Stimulated activated CD4-positive, alpha-beta T cell treated with anti-CD3 and anti-CD28 coated beads, Interleukin-1b, Interleukin-23, amount 100 ng/mL, for 24 hours (primary cell): ENCODE measurements at places on chromosomes 2 and 18.

DNA sequence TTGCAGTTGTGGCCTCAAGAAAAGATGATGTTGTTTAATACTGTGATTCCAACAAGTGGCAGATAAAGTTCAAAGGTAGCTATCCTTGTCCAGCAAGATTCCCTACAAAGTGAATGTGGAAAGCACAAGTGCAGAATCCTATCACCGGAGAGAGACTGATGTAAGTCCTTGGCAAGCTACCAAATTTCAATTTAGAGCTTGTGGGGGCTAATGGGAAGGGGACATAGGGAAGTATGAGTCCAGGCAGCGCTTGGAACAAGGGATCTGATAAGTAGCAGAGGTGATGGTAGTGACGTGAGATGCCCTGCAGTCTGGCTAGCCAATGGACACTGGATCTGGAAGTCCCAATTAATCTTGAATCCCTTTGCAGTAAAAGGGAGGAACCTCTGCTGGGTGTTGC, 165.2 kb upstream of the DTNA start:
- DNase-seq, result no peak

DNA sequence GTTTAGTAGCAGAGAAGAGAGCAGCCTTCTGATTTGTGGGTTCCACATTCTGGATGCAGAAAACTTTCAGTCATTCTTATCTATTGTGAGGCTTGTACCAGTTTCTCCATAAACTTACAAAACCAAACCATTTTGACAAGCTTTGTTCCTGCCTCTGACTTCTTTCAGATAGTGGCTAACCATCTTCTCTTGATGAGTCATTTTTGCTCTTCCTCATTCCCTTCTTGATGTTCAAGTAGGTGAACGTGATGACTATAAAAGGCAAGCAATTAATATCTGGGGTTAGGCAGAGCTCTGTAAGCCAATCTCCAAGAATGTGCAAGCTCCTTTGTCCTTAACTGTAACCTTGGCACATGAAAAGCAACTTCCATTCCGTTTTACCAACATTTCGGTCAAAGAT, 2083.1 kb upstream of the PIK3C3 start:
- no peak for DNase-seq

GRCh38 chr2:175169191-175169590, 1.2 kb upstream of the ATF2 start:
- no peak for DNase-seq

DNA sequence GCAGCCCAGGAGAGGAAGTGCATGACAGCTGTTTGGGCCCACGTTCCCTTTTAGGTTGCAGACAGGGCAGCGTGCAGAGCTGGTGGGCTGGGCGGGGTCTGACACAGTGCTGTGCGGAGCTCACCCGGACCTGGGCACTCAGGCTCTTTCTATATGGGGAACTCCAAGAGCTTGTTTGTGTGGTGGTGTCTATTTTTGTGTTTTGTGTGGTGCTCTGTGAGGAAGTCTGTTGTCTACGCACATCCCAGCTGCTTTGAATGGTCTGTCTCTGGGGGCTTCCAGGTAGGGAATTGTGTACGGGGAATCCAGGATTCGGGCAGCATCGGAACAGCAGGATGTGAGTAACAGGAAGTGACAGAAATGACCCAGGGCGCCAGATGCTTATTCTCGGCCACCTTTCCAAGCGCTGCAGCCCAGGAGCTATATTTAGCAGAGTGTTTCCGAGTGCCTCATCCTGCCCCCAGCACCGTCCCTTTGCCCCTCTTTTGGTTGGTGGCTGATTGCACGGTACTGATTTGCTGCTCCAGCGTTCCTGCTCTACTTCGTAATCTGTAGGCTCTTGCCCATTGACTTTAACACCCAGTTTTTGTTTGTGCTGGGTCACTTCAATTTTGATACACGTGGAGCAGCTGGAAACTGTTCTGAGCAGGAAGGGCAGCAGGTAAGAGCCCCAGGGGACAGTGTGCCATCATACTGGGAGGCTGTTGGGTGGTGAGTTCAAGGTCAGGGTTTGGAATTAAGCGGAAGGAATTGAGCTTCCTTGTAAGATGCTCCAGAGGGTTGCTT, 64.7 kb downstream of the DGKD start:
- no peak for DNase-seq

- no peak for DNase-seq
Observed at GRCh38 chr18:63889626-63890025, 2.1 kb downstream of the SERPINB2 start.

- DNase-seq, result no peak
Observed at GRCh38 chr2:237471438-237472186, 15.4 kb upstream of the MLPH start.

- no peak for DNase-seq
Observed at GRCh38 chr18:36153771-36154170, 24.1 kb downstream of the ELP2 start.

- DNase-seq, result no peak
Observed at GRCh38 chr2:39379643-39380524, 57.2 kb downstream of the MAP4K3 start.

DNA sequence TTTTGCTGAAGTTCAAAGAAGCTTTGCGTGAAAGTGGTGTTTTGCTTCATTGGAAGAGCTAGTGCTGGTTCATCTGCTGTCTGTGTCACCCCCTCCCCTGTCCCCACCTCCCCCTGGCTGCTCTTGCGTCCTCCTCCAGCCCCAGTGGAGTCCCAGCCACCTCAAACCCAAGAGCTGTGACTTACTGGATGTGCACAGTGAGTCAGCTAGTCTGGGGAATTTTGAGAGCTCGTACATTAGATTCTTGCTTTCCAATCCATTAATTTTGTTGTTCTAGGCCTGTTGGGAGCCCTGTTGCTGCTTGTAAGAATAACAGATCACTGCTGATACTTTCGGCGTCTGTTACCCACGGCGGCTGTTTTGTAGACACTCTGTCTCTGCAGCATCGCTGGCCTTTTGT, 412.1 kb downstream of the TSN start:
- no peak for DNase-seq

- no peak for DNase-seq
Observed at GRCh38 chr2:205047273-205047839, 502.1 kb downstream of the PARD3B start.

- no peak for DNase-seq
Observed at GRCh38 chr2:199983534-199983933, 28.2 kb downstream of the MAIP1 start.
